ENCODE measurements at places on chromosomes 1 and 21. TPM values are rescaled to one million over a fixed set of nuclear protein-coding genes. Genes with fewer than 3 reads are reported as not detected.
A peak's percentile ranks its signal among the peaks of the same experiment; 100 is the strongest.

DNA sequence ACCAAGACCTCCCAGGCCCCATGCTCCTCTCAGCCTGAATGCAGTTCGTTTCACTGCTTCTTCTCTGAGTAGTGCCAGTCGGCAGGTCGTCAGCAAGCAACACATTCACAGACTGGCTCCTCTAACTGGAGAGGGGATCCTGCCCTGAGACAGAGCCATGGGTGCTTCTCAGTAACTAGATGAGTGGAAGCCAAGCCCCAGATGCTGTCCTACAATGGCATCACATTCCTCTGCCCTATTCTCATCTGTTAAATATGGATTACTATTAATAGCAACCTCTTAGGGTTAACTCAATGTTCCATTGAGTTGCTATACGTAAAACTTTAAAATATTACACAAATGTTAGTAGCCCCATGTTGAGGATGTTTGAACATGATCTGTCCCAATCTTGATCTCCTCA is 84.2 kb upstream of the S1PR1 start:
- no peak for DNase-seq
- no peak overlapping the region for H3K4me3 ChIP-seq
- H3K27me3 ChIP-seq: no peaks in the 10 kb centered on the region

- no peaks in the 10 kb centered on the region for H3K36me3 ChIP-seq
- H3K4me3 ChIP-seq: no peak overlapping the region
- DNase-seq: no peak
- no peaks in the 10 kb centered on the region for H3K27me3 ChIP-seq
- H3K4me1 ChIP-seq: no peaks in the 10 kb centered on the region
Observed at GRCh38 chr1:152167835-152168534, 9.0 kb upstream of the RPTN start.

DNA sequence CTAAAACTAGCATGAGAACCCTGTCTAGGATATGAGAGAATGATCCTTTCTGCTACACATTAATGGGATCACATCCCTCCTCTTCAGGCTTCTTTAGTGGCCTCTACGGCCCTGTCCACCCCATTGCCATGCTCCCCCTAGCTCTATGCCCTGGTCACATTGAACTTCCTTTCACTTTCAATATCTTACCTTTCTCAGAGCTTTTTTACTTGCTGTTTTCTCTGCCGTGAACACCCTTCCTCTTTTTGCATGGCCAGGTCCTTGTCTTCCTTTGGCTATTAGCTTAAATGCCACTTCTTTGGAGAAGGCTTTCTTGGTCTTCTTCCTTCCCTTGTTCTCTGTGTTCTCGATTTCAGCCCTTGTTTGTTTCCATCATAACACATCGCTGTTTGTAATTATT is 97.4 kb downstream of the GIPC2 start:
- no peaks in the 10 kb centered on the region for H3K27me3 ChIP-seq
- no peaks in the 10 kb centered on the region for H3K4me1 ChIP-seq
- DNase-seq: no peak
- peak overlapping the region; percentile 56 for H3K27ac ChIP-seq

- peak; percentile 5 for DNase-seq
- H3K27ac ChIP-seq: no peak overlapping the region
- H3K36me3 ChIP-seq: no peaks in the 10 kb centered on the region
- H3K4me1 ChIP-seq: peaks cover 27% of the 10 kb centered on the region
- H3K4me3 ChIP-seq: peak overlapping the region; percentile 91
- no peaks in the 10 kb centered on the region for H3K27me3 ChIP-seq
Observed at GRCh38 chr1:202811296-202812175, 782 bp downstream of the PCAT6 start.

DNA sequence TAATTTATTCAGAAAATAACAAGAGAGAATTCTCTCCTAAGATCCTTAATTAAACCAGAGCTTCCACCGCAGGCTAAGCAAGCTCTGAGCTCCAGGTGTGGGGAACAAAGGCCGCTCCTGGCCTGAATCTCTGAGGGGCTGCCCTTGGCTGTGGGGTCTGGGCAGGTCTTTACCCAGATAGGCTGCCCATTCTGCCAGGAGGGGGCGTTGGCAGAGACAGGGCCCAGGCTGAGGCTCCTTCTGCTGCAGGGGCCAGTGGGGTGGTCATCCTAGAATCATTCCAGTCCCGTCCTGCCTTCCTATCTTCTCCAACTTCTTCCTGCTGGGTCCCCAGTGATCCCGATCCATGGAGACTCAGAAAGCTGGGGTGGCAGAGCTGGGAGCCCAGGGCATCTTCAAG is 82.9 kb upstream of the POU3F1 start:
- DNase-seq: no peak
- peaks cover 3% of the 10 kb centered on the region for H3K27me3 ChIP-seq
- H3K36me3 ChIP-seq: no peaks in the 10 kb centered on the region
- no peak overlapping the region for H3K27ac ChIP-seq
- H3K4me3 ChIP-seq: no peak overlapping the region
- H3K4me1 ChIP-seq: no peaks in the 10 kb centered on the region

CAMK2N1 gene
- 7.9 TPM for total RNA-seq

GRCh38 chr1:219988387-219988786 is 57.9 kb downstream of the EPRS1 start:
- DNase-seq: no peak
- no peaks in the 10 kb centered on the region for H3K27me3 ChIP-seq
- H3K4me1 ChIP-seq: no peaks in the 10 kb centered on the region
- H3K36me3 ChIP-seq: peaks cover 5% of the 10 kb centered on the region

LIN28A gene
- 0.95 TPM for total RNA-seq

CFAP141 gene
- not detected for total RNA-seq

TBX19 gene
- 2.8 TPM for total RNA-seq

USH2A gene
- not detected for total RNA-seq

GRCh38 chr1:234696148-234696576 is 86.2 kb upstream of the IRF2BP2 start:
- peaks cover 4% of the 10 kb centered on the region for H3K4me1 ChIP-seq
- H3K27ac ChIP-seq: no peak overlapping the region
- no peaks in the 10 kb centered on the region for H3K36me3 ChIP-seq
- H3K4me3 ChIP-seq: no peak overlapping the region
- no peaks in the 10 kb centered on the region for H3K27me3 ChIP-seq

GRCh38 chr1:91997607-91998195 is 32.1 kb upstream of the EPHX4 start:
- DNase-seq: peak; percentile 55
- no peaks in the 10 kb centered on the region for H3K27me3 ChIP-seq
- H3K4me3 ChIP-seq: no peak overlapping the region
- H3K36me3 ChIP-seq: no peaks in the 10 kb centered on the region

- H3K27me3 ChIP-seq: no peaks in the 10 kb centered on the region
- no peak overlapping the region for H3K27ac ChIP-seq
- H3K4me3 ChIP-seq: no peak overlapping the region
Observed at GRCh38 chr21:36246080-36246631, 73.8 kb upstream of the MORC3 start.

DNA sequence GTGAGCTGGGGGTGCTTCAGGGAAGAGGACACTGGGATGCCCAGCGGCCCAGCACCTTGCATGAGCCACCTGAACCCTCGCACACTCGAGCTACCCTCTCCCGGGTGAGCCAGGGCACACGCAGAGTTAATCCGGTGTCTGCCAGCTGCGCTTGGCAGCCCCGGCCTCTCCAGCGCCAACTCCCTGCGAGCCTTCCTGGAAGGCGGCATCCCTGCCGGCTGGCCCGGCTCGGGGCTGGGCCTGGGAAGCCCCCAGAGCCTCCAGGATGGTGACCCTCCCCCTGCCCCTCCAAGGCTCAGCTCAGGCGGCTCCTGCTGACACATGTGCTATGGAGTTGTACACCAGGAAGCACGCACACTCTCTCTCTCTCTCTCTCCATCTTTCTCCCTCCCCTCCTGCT is 48.7 kb downstream of the RAP1GAP start:
- H3K4me1 ChIP-seq: no peaks in the 10 kb centered on the region
- DNase-seq: no peak
- H3K4me3 ChIP-seq: no peak overlapping the region
- no peak overlapping the region for H3K27ac ChIP-seq
- no peaks in the 10 kb centered on the region for H3K36me3 ChIP-seq
- peaks cover 62% of the 10 kb centered on the region for H3K27me3 ChIP-seq

DMBX1 gene
- not detected for total RNA-seq

ARF1 gene
- total RNA-seq: 232 TPM

- H3K4me1 ChIP-seq: no peaks in the 10 kb centered on the region
- no peaks in the 10 kb centered on the region for H3K36me3 ChIP-seq
- H3K27ac ChIP-seq: no peak overlapping the region
- no peak for DNase-seq
- no peak overlapping the region for H3K4me3 ChIP-seq
- peaks cover 3% of the 10 kb centered on the region for H3K27me3 ChIP-seq
Observed at GRCh38 chr21:37784591-37785318, 131.5 kb downstream of the KCNJ6 start.

COL24A1 gene
- 0.25 TPM for total RNA-seq

DNA sequence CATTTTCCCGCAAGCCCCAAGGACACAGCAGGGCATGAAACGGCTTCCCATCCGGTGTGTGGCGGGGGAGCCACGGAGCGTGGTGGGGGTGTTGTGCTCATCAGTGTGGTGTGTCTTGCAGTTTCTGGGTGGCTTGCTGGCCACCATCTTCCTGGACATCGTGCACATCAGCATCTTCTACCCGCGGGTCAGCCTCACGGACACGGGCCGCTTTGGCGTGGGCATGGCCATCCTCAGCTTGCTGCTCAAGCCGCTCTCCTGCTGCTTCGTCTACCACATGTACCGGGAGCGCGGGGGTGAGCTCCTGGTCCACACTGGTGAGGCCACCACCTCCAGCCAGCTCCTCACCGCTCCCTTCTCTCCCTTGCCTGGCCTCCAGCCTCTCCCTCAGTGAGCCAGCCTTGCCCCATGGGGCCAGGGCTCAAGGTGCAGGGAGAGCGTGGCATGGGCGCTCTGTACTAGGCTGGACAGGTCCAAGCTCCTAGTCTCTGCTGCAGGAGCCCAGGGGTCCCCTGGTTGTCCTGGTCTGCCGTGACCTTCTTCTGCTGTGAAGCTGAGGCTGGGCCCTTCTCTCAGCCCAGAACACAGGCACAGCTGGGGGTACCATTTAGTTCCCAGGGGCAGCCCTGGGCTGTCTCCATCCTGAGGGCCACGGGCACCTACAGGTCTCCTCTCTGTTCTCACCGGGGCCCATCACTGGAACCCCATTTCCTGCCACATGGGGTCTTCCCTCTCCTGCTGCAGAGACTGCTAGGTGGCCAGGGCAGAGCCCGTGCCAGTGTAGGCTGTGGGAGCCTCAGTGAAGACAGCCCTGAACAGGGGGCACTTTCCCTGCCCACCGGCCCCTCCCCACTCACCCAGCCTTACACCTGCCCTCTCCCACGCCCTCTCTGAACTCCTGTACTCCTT is 12.6 kb downstream of the AGTRAP start:
- no peak overlapping the region for H3K27ac ChIP-seq
- DNase-seq: no peak
- H3K36me3 ChIP-seq: peaks cover 43% of the 10 kb centered on the region
- H3K4me3 ChIP-seq: no peak overlapping the region
- no peaks in the 10 kb centered on the region for H3K27me3 ChIP-seq

TBX15 gene
- total RNA-seq: not detected

- no peaks in the 10 kb centered on the region for H3K27me3 ChIP-seq
- no peak overlapping the region for H3K27ac ChIP-seq
- H3K36me3 ChIP-seq: no peaks in the 10 kb centered on the region
- DNase-seq: no peak
- no peak overlapping the region for H3K4me3 ChIP-seq
Observed at GRCh38 chr21:27275294-27275927, 308.5 kb upstream of the ADAMTS5 start.

Measured in T-cell (primary cell).